ENCODE measurements at places on chromosomes 4 and X.
A peak's percentile ranks its signal among the peaks of the same experiment; 100 is the strongest.

GRCh38 chr4:5052204-5052702 lies 973 bp downstream of the STK32B start:
- no peak for DNase-seq

- DNase-seq, result no peak
These were observed 124.6 kb upstream of the ANXA3 start for GRCh38 chr4:78426972-78427371.

DNA sequence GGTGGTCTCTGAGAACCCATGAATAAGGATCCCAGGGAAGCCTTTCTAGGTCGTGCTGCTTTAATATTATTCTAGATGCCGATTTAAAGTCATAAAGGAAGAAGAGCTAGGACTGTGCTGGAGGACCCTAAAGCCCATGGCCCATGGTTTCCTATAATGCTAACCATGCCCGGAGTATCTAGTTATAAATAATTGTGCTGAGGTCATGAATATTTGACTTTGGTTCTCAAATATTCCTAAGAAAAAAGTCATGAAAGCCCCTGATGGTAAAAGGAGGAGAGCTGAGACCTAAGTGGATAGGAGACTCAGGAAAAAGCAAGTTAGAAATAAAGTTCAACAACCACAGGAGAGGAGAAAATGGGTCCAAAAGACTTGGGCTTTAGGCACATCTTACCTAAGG lies 132.0 kb downstream of the TBL1X start:
- DNase-seq, result no peak

DNA sequence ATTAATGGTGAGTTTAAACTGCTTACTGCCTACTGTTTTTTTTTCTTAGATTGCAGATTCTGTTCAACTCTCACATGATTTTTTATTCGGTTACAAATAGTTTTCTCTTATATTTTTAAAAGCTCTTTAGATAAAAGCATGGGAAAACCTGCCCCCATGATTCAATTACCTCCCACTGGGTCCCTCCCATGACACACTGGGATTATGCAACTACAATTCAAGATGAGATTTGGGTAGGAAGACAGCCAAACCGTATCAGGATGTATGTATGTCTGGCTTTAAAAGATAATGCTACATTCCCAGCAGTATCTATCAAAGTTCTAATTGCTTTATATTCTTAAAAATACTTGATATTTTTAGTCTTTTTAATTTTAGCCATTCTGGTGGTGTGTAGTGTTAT lies 131.5 kb downstream of the JADE1 start:
- DNase-seq, result no peak

- DNase-seq, result no peak
These were observed 83.3 kb upstream of the PAQR3 start for GRCh38 chr4:79022529-79022928.

GRCh38 chrX:54043541-54044125 lies 640 bp downstream of the PHF8 start:
- DNase-seq, result no peak

- DNase-seq, result peak; percentile 83
These were observed at the start of gene RBMX for GRCh38 chrX:136880452-136881013. Gene RBMX (minus strand): TSS chrX:136880725. CDS start chrX:136879427, 1,298 bp downstream.

GRCh38 chr4:153060196-153060595 lies 124.1 kb downstream of the FHDC1 start:
- DNase-seq, result no peak

DNA sequence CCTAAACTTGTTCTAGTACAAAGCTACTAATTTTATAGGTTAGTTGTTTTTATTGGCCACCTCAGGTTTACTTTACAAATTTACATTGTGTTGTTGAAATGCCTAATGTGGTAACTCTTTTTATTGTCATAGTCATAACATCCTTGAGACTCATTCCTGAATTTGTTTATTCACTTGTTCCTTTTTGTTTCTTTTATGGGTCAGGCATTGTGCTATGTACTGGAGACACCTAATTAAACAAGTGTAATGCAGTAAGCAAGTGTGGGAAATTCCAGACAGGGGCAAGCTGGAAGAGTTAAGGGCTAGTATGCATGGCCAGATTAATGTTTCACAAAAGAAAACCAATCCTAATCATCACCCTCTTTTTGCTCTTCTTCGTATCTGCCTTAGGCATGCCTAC lies 30.5 kb upstream of the TTC29 start:
- DNase-seq, result no peak

DNA sequence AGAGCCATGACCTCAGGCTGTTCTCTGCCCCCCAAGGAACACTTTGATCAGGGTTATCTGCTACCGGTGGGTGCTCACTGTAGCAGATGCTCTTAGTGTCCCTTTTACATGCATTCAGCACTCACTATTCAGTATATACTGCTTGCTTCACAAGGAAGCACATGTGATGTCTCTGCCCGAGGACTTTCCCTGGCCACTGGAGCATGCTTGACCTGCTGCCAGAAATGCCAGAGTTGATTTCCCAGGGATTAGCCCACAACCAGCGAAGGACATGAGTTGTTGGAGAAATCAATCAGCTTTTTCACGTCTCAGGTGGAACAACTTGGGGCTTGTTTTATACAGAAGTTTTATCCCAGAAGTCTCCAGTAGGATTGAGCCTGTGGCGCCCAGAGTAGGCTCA lies 51.2 kb upstream of the RPS6KA3 start:
- no peak for DNase-seq

- no peak for DNase-seq
These were observed 244.2 kb downstream of the BCOR start for GRCh38 chrX:39853417-39854030.

- DNase-seq, result no peak
These were observed 123.9 kb upstream of the ACSL4 start for GRCh38 chrX:109856974-109857373.

- no peak for DNase-seq
These were observed 2.4 kb upstream of the CSN3 start for GRCh38 chr4:70239884-70240591.

DNA sequence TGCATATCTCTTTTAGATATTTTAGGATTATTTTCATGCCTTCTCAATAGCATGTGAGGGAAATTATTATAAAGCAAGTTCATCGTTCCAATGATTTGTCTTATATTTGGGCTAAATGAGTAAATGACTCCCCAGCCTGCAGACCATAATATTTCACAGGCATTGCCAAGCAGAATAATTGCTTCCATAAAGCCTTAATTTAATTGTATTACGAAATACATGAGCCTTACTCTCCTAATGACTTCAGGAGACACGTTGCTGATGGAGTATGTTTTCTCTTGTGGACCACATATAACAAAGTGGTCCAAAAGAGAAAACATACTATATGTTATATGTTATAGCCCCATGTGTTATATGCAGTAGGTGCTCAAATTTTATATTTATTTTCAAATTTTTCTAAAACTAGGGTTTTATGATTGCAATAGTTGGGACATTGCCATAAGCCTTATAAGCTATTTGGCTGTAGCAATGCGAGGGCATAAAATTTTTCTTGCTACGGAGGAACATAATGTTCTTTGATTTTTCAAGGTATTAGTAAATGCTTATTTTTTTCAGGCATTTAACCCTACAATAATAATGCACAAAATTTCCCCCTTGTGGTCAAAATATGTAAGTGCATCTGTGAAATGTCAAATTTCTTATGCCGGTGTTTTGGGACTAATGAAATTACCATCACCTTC lies 26.2 kb upstream of the TMPRSS11D start:
- no peak for DNase-seq

GRCh38 chrX:130413415-130413814 lies 11.6 kb downstream of the RBMX2 start:
- no peak for DNase-seq

DNA sequence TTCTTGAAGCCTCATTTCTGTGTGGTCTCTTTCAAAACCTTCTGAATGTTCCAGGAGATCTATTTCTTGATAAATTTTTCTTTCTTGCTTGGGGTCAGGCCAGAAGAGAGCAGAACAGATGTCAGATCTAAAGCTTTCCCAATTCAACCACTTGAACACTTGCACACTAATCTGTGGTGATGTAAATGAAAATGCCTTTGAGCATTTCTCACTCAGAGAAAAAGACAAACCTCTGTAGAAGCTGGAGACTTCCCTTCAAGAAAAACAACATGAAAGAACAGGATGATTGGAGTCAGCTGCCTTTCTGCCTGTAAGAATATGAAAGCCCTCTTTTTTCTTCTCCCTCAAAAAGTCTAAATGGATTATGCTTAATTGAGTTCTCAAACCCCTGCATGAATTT lies 11.2 kb downstream of the IGFBP7 start:
- DNase-seq, result no peak

Data from stimulated activated CD8-positive, alpha-beta memory T cell treated with anti-CD3 and anti-CD28 coated beads, Interleukin-15, amount 100 ng/mL, for 4 hours (primary cell).